ENCODE measurements at places on chromosomes 6 and 20. TPM values are rescaled to one million over a fixed set of nuclear protein-coding genes. Genes with fewer than 3 reads are reported as not detected.
A peak's percentile ranks its signal among the peaks of the same experiment; 100 is the strongest.

- peaks cover 24% of the 10 kb centered on the region for H3K4me1 ChIP-seq
- H3K4me3 ChIP-seq, result peak overlapping the region; percentile 60
- peak overlapping the region; percentile 36 for H3K27ac ChIP-seq
- H3K36me3 ChIP-seq, result no peaks in the 10 kb centered on the region
Observed at GRCh38 chr20:35600993-35601973, 14.3 kb upstream of the SPAG4 start.

DNA sequence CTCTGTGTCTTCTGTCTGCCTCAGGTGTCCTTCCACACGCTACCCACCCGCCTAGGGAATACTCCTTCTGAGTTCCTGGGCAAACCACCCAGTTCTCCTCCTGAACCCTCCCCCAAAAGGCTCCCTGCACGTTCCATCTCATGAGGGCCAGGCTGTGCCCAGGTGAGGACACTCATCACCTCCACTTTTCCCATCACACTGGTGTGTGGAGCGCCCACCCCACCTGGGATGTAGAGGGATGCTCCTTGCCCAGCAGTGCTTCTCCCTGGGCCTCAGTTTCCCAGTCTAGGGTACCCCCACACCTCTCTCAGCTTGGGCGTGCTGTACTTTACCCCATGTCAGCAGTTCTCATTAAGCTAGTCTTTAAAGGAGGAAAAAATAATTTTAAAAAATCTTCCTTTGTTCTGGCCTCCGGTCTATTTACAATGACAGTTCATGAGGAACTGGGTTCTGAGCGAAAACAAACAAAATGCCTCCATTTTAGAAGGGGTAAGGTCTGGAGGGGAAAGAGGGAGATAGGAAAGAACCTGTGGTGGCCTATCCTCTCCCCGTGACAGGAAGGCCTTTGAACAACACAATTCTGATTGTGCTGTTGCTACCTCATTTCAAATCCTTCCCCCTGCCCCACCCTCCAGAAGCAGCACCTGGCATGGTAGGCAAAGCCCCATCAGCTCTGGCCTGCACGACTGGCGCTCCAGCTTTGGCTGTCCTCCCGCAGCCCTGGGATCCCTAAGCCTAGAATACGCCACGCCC lies 1.7 kb upstream of the C20orf203 start:
- no peak for DNase-seq
- peaks cover 5% of the 10 kb centered on the region for H3K4me1 ChIP-seq
- no peak overlapping the region for H3K4me3 ChIP-seq
- no peaks in the 10 kb centered on the region for H3K27me3 ChIP-seq

DNA sequence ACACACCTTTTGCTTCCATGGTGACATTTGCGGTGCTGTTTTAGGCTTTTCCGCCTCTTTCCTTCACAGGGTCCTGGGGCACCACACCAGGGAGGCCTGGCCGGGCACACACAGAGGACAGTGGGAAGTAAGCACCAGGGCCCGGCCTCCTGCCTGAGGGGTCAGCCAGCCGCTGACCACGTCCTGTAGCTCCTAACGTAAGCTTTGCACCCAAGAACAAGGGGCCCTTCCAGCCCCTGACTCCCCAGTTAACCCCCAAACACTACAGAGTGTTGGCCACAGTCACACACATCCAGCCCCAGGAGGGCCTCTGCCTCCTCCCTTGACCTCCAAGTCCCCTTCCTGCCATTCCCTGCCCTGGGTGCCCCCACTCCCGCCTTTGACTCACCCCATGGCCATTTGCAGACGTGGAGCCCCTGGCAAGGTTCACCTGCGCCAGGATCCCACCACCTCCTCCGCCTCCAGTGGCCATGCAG lies 54.7 kb downstream of the YTHDF1 start:
- H3K27me3 ChIP-seq, result peaks cover 95% of the 10 kb centered on the region
- H3K4me3 ChIP-seq, result no peak overlapping the region
- no peak overlapping the region for H3K27ac ChIP-seq

DNA sequence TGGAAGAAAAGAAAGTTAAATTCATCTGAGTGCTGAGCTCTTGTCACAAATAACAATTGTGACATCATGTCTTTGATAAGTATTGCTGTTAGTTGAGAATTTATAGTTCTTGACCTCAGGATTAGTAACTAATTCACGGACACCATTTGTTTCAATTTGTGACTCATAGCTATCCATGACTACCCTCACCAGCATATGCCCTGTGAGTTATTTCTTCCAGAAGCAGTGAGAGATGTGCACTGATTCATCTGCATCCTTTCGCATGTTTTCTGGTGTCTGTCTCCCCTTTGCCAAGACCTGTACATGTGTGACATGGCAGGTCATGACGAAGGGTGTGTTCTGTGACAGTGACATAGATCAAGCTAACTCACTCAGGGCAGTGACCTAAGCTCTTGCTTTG lies 86.9 kb downstream of the SOBP start:
- no peaks in the 10 kb centered on the region for H3K36me3 ChIP-seq
- no peak overlapping the region for H3K4me3 ChIP-seq
- no peaks in the 10 kb centered on the region for H3K27me3 ChIP-seq
- no peak for DNase-seq
- H3K27ac ChIP-seq, result no peak overlapping the region
- H3K4me1 ChIP-seq, result no peaks in the 10 kb centered on the region

DNA sequence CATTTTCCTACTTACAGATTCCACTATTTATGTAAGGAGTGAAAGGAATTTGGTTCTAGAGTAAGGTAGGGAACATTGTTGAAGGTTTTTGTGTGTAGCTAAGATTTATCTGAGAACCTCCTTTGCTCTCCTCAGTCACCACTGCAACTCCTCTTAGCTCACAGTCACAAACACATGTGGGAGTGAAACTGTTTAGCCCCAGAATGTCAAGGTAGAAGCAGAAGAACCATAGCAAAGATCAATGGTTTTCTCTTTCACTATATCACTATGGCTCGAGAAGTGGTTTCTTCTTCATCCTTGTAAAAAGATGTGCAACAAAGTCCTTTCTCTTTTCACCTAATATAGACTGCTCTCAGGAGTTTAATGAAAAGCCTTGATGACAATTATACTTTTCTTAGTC lies 6.5 kb upstream of the DEFB112 start:
- no peak overlapping the region for H3K27ac ChIP-seq
- DNase-seq, result no peak
- no peaks in the 10 kb centered on the region for H3K36me3 ChIP-seq
- no peaks in the 10 kb centered on the region for H3K27me3 ChIP-seq
- H3K4me1 ChIP-seq, result no peaks in the 10 kb centered on the region

- no peak overlapping the region for H3K4me3 ChIP-seq
- H3K27me3 ChIP-seq, result no peaks in the 10 kb centered on the region
- H3K27ac ChIP-seq, result no peak overlapping the region
Observed at GRCh38 chr6:72414657-72415056, 207.2 kb upstream of the KCNQ5 start.

- no peaks in the 10 kb centered on the region for H3K36me3 ChIP-seq
- H3K4me1 ChIP-seq, result no peaks in the 10 kb centered on the region
- H3K4me3 ChIP-seq, result no peak overlapping the region
Observed at GRCh38 chr6:95517568-95517967, 59.8 kb upstream of the MANEA start.

DNA sequence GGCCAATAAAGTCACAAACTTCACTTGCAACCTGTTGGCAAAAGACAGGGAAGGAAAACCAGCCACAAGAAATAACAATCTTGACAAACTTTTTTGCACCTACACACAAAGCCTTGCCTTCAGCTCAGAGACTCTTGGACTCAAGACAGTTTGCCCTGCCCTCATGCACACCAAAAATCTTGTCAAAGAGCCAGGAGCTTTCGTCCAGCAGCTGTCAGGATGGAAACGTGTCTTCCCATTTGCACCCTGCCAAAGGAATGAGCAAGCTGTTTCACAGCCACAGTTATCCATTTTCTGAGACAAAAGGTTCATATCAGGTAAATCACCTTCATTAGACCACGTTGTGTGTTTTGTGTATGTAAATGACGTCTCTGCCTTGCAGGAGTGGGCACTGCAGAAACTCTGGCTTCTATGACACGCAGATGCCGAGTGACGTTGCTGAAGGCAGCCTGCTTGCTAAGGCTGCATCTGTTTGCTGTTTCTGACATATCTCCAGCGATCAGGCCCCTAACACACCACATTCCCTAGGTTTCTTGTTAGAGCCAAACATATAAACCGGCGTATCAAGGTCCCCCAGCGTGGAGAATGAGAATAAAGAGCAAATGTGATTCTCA lies 193.4 kb downstream of the SYNDIG1 start:
- H3K27ac ChIP-seq, result no peak overlapping the region
- no peaks in the 10 kb centered on the region for H3K36me3 ChIP-seq
- no peaks in the 10 kb centered on the region for H3K4me1 ChIP-seq

DNA sequence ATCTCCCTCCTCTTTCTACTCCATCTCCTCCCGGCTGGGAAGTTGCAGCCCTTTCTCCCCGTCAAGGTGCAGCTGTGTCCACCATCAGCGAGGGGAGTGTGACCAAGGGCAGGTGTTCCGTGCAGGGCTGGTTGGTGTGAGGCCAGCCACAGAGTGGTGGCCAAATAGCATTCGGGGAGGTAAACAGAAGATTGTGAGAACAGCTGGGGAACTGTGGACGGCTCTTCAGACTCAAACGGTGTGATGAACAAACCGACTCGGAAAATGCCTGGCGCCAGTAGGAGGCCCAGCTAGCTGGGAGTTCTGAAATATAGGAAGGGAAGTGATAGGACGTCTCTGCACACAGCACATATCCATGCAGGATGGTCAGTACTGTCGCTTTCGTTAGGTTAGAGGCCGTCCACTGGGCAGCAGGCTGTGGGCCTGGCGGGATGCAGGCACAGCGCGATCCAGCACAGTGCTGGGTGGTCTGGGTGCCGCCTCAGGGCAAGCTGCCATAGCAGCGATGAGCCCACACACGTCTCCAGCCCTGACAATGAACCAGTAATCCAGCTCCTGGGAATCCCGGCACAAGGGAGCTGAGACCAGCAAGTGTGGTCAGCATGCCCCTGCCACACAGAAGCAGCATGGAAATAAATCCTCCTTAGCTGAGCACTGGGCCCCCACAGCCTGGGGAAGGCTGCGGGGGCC lies 258.1 kb downstream of the TAF4 start:
- no peaks in the 10 kb centered on the region for H3K36me3 ChIP-seq
- DNase-seq, result no peak
- no peaks in the 10 kb centered on the region for H3K27me3 ChIP-seq

DNA sequence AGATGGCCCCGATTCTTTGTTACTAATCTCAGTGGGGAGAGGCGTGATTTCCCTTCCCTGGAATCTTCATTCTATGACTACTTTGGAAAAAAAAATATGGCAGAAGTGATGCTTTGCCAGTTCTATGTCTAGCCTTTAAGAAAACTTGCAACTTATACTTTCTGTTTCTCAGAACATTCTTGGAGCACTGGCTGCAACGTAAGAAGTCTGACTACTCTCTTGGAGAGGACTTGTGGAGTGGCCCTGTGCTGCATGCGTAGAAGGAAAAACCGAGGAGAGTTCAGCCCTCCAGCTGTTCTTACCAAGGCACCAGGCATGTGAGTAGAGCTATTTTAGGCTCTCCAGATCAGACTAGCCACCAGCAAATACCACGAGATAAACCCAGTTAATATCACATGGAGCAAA lies 77.6 kb upstream of the STXBP5 start:
- no peaks in the 10 kb centered on the region for H3K27me3 ChIP-seq
- no peak overlapping the region for H3K4me3 ChIP-seq
- H3K4me1 ChIP-seq, result peaks cover 3% of the 10 kb centered on the region

- peaks cover 27% of the 10 kb centered on the region for H3K4me1 ChIP-seq
- no peaks in the 10 kb centered on the region for H3K27me3 ChIP-seq
- no peaks in the 10 kb centered on the region for H3K36me3 ChIP-seq
- H3K27ac ChIP-seq, result peak overlapping the region; percentile 64
Observed at GRCh38 chr6:121951918-121952379, 447.5 kb upstream of the HSF2 start.

DNA sequence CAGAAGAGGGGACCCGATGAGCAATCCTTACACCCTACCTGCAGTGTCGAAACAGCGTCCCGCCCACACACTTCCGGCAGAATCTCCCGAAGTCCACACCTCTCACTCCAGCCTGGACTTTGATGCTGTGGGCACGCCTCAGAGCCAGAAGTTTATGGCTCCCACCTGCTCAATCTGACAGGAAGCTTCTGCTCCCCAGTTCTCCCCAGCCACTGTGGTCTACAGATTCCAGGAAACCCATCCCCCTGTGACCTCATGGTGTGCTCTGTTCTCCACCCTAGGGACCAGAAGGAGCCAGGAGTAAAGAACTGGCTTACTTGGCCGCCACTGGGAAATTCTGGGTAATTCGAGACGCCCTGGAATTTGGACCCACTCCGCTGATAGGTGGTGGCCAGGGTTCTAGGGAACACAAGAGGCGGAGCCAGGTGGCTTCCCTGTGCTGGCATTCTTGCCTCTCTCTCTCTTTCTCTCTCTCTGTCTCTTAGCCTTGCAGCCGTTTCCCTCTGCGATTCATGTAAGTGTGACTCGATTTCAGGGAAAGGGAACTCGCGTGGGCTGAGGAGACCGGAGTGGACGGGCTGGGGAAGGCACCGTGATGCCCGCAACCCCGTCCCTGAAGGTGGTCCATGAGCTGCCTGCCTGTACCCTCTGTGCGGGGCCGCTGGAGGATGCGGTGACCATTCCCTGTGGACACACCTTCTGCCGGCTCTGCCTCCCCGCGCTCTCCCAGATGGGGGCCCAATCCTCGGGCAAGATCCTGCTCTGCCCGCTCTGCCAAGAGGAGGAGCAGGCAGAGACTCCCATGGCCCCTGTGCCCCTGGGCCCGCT lies at the start of gene TRIM15:
Gene TRIM15 (plus strand): TSS at position 457 of the 828 bp plus-strand sequence. CDS start 139 bp downstream, at position 596.
- no peak within 1 kb of the TSS for H3K27ac ChIP-seq
- peak; percentile 89 for DNase-seq
- no peak within 1 kb of the TSS for H3K4me3 ChIP-seq
- H3K36me3 ChIP-seq, result no peaks in the 10 kb centered on the region
- H3K4me1 ChIP-seq, result no peaks in the 10 kb centered on the region

- peaks cover 38% of the 10 kb centered on the region for H3K4me1 ChIP-seq
- H3K27ac ChIP-seq, result no peak overlapping the region
- no peak overlapping the region for H3K4me3 ChIP-seq
- DNase-seq, result no peak
- no peaks in the 10 kb centered on the region for H3K27me3 ChIP-seq
- H3K36me3 ChIP-seq, result no peaks in the 10 kb centered on the region
Observed at GRCh38 chr6:132483779-132484679, 28.9 kb downstream of the STX7 start.

- H3K4me1 ChIP-seq, result peaks cover 12% of the 10 kb centered on the region
- H3K4me3 ChIP-seq, result no peak overlapping the region
- no peaks in the 10 kb centered on the region for H3K36me3 ChIP-seq
- H3K27me3 ChIP-seq, result no peaks in the 10 kb centered on the region
Observed at GRCh38 chr20:62515280-62515679, 39.5 kb upstream of the GATA5 start.

- peak overlapping the region; percentile 50 for H3K4me3 ChIP-seq
- no peaks in the 10 kb centered on the region for H3K36me3 ChIP-seq
- H3K27ac ChIP-seq, result peak overlapping the region; percentile 41
- H3K27me3 ChIP-seq, result no peaks in the 10 kb centered on the region
Observed at GRCh38 chr6:33632558-33633039, 11.5 kb downstream of the ITPR3 start.

SLC32A1 gene
- not detected for total RNA-seq

TAGAP gene
- total RNA-seq, result 2.1 TPM

RCAN2 gene
- total RNA-seq, result 43.6 TPM

OR2J3 gene
- total RNA-seq, result not detected

WFDC10B gene
- 0.69 TPM for total RNA-seq

EEF1A2 gene
- total RNA-seq, result 17.8 TPM

SYTL3 gene
- 5.4 TPM for total RNA-seq

ALDH8A1 gene
- total RNA-seq, result 1.4 TPM

HACE1 gene
- 19.9 TPM for total RNA-seq

Data from esophagus muscularis mucosa (tissue), 4 donors.